ENCODE measurements at places on chromosomes 2 and 18.
A peak's percentile ranks its signal among the peaks of the same experiment; 100 is the strongest.

DNA sequence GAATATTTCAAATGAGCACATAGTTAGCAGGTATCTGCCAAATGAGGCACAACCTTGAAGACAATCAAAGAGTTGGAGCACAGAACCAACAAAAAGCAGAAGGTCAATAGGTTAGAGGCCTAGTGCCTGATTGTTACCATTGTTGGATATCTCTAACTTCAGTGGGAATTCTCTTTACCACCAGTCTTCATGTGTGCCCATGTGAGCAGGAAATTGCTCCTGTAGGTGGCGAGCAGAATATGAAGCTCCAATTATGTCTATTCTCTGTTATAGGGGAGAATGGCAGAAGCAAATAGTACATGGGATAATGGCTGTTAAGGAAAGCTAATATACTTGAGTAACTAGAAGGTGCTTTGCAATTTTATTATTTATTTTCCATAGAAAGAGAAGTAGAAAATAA lies 14.9 kb upstream of the ZNF385B start:
- no peak for DNase-seq

DNA sequence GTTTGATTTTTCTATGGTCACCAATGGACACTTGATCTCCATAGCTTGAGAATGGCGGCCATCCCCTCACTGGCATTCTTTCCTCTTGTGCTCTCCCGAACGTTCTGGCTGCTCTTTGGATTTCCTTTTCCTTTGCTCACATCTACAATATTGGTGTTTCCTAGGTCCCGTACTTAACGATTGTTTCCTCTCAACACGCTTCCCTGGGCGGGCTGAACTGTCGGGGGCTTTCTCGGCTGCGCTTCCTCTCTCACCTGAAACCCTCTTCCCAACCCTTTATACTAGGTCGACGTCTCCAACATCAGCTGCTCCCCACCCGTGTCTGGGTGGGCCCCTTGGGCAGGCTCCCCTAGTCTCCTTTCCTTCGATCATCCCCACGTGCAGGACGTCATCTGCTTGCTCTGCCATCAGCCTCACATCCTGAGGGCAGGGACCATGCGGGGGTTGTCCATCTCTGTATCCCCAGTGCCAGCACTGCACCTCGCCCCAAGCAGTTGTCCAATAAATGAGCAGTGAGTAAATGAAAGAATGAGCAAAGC lies 634 bp upstream of the DIS3L2 start:
- no peak for DNase-seq

GRCh38 chr2:53859206-53860181 lies at the start of gene GPR75:
TSS of gene GPR75 (minus strand) at chr2:53859967. CDS start at chr2:53854756, 5,211 bp downstream.
- DNase-seq, result no peak

DNA sequence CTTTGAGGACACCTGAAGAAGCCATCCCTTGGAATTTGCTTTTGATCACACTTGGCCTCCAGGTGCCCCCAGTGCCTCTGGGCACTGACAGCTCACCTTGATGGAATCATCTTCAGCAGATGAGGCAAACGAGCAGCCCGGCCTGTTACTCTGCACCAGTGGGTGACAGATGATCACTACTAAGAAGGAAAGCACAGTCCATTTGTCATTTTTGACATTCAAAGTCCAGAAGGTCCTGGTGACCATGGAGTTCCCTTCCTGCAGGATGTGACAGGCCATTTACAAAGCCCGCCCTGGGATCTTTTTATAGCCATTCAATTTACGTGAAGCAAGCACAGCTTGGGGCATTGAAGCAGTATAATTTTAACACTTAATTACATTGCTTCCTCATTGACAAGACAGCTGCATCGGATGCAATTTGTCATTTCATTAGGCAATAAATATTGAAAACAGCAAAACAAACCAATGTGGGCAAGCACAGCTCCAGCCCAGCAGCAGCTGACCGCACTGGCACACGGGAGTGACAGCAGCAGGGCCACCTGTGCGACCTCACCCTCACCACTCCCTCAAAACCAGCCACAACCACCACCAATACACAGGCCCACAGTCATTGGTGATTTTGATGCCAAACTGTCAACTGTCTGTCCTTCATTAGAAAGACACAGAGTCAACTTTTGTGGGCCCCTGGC lies 76.0 kb upstream of the SLC66A3 start:
- DNase-seq, result no peak

- no peak for DNase-seq
Observed at GRCh38 chr18:68436485-68436884, 278.4 kb downstream of the TMX3 start.

- DNase-seq, result peak; percentile 23
Observed at GRCh38 chr2:168192839-168193616, 54.4 kb downstream of the STK39 start.

- peak; percentile 36 for DNase-seq
Observed at GRCh38 chr2:46179037-46179621, 118.1 kb upstream of the EPAS1 start.

DNA sequence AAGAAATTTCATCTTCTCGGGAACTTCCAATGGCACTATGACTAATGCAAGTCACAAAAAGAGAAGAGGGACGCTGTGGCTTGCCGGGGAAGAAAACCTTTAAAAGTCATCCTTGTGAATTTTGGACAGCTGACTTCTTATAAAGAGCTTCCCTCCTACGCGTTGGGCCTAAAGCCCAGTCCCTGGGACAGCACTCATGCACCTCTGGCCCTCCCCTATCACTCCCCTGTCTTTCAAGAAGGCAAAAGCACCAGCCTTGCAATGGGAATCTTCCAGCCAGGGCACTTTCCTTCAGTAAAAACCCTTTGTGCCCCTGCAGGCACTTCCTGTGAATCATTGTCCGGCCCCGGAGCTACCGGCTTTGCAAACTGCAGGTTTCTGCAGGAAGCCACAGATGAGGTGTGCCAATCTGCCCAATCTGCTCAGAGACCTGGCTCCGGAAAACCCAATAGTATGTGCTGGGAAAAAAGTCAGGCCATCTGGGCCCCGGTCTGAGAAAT lies 7.1 kb downstream of the MREG start:
- DNase-seq, result peak; percentile 23

DNA sequence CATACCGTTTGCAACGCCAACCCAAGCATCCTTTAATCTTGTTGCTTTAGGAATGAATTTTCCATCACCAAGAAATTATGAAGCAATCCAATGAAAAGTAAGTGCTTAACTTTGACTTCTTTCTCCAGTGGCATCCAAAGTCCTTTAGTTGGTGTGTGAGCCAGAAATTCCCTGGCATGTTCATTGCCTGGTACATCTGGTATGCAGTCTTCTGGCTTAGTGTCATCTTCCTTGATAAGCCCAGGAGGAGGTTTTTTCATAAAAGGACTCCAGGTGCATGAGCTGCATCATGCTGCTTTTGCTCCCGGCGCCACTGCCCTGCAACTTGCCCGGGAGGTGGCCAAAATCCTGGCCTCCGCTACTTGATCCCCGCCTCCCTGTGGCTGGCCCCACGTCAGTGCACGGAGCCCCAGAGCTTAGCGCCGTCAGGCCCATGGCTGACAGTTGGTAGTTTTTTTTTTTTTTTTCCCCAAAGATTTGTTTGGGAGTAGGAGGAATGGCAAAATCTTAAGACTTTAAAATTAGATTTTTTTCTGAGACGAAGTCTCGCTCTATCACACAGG lies 58.7 kb downstream of the PUM2 start:
- no peak for DNase-seq

- no peak for DNase-seq
Observed at GRCh38 chr18:9951022-9951859, 37.4 kb downstream of the VAPA start.

DNA sequence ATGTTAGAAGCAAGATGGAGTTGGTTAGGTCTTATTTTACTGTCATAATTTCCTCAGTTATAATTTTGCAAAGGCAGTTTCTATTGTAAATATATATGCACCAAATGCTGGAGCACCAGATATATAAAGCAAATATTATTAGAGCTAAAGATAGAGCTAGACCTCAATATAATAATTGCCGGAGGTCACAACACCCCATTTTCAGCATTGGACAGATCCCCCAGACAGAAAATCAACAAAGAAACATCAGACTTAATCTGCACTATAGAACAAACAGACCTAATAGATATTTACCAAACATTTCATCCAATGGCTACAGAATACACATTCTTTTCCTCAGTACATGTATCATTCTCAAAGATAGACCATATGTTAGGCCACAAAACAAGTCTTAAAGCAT lies 115.2 kb downstream of the CABYR start:
- DNase-seq, result no peak

DNA sequence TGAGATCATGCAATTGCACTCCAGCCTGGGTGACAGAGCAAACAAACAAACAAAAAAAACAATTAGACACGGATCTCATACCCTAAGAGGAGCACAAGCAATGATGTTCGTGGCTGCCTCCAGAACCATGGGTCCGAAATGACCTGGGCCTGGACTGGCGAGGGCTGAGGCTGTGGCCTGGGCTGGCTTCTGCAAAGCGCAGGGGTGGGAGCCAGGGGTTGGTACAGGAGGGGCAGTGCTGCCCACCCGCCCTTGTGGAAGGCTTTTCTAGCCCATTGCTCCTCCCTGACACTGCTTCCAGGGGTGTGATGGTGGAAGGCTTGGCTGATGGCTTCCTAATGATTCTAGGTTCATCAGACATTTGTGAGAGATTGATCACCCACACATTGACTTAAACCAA lies 167.8 kb downstream of the FHOD3 start:
- DNase-seq, result no peak

- no peak for DNase-seq
Observed at GRCh38 chr2:63881205-63881604, 39.5 kb downstream of the UGP2 start.
